Fibroblast of villous mesenchyme (primary cell): ENCODE measurements at places on chromosomes 1 and 21.

DNA sequence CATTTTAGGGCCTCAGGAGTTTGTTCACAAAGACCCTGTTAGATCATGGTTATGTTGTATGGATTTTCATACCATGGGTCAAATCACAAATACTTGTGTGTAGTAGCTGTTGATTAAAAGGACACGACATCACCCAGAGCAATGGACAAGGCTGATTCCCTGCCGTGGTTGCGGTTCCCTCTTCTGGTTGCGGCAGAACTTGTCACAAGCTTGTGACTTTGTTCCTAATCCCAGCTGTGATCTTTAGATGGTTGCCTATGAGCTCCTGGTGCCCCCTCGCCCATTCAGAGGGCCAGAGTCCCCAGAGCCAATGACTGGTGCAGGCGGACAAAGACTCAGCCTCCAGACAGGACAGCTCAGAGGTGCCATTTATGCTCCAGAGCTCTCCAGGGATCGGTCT lies 11.8 kb upstream of the SDHB start:
- no peak for DNase-seq

DNA sequence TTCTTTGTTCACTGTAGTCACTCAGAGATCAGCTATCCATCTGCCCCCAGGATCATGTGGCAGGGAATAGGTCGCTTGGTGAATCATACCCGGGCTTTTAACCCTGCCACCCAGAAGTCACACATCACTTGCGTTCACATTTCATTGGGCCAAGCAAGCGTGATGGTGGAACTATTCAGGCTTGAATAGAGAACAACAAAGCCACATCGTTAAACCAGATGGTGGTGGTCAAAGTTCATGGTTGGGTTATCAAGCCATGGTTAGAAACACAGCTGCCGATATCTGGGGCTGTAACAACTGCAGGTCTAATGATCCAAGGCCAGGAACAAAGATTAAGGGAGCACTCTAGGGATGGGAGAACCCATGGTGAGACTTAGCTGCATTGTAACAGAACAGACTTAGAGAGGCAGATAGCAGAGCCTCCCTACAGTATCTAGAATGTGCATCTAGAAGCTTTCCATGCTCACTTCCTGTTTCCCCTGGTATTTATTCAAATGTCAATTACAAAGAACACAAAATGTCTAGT lies 40.0 kb upstream of the PTPRC start:
- DNase-seq = peak; percentile 71

DNA sequence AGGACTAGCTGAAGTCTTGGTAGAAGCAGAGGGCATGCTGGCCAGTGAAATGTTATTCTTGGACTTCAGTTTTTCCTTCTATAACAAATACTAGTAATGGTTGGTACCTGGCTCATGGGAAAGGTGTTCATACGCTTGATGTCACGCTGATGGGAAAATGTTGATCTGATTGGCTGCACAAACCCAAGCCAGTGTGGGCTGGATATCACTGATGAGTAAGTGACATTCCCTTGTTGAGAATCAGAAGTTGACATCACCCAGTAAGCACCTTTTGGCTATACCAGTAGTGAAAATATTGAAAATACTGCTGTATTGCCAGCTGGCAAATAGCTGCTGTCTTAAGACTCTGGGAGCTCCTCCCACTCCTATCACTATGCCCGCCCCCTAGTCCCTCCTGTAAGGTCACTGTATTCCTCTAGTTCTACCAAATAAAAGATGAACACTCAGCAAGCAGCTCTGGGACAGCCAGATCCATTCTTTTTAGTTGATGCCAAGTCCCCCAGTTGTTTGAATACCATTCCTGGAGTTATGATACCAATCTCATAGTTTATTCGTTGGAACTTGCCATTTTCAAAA lies 168.2 kb downstream of the GRIK1 start:
- DNase-seq = no peak

DNA sequence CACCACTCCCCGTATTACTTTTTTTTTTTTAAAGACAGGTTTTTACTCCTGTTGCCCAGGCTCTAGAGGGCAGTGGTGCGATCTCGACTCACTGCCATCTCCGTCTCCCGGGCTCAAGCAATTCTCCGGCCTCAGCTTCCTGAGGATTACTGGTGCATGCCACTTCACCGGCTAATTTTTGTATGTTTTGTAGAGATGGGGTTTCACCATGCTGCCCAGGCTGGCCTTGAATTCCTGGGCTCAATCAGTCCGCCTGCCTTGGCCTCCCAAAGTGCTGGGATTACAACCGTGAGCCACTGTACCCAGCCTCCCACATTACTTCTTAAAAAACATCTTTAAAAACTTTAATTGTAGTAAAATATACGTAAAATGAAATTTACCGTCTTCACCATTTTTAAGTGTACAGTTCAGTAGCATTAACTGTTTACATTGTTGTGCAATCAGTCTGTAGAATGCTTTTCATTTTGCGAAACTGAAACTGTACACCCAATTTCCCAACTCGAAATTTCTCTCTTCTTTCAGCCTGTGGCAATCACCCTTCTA lies 77.0 kb downstream of the ZMYM4 start:
- peak; percentile 82 for DNase-seq

DNA sequence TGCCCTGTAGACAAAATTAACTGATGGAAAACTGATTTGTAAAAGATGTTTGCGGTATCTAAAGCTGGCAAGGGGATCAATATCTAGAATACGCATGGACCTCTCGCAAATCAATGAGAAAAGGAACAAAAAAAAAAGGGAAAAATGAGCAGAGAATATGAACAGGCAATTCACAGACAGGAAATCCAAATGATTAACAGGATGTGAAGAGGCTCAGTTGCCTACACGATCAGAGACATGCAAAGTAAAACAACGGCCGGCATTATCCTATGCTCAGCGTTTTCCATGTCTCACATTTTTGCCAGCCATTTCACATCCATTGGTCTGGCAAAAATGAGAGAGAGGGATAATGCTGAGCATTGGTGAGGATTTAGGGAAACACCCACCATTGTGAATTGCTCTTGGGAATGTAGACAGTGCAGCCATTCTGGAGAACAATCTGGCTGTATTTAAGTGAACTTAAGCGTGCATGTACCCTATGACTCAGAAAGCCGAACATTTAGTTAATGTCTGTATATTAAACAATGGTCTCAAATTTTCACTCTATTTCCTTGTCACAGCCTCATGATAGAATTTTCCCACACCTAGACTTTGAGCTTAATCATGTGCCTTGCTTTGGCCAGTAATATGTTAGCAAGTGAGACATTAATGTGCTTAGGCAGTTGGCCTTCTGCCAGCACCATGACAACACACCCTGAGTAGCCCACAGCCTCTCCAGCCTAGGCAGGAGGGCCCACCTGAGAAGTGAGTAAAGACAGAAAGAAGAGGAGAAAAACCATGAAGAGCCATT lies 61.0 kb upstream of the NBPF3 start:
- no peak for DNase-seq

GRCh38 chr1:172203135-172203823 lies 217.2 kb upstream of the C1orf105 start:
- DNase-seq = peak; percentile 85

DNA sequence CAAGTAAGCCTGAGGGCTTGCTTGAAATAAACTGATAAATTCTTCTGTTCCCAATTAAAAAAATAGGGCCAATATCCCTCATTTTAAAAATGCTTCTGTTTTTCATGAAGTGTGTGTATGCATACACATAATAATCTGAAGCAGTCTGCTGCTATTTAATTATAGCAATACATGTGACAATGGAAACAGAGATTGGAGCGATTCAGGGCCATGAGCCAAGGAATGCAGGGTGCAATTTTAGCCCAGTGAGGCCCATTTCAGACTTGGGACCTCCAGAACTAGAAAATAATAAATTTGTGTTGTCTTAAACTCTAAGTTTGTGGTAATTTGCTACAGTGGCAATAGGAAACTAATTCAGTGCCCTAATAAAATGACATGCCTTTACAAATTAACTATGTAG lies 264.9 kb downstream of the LTN1 start:
- no peak for DNase-seq

GRCh38 chr1:12287869-12288268 lies 58.0 kb downstream of the VPS13D start:
- DNase-seq = no peak

GRCh38 chr1:94679332-94680038 lies 137.9 kb upstream of the F3 start:
- DNase-seq = peak; percentile 22

GRCh38 chr1:46333300-46334029 lies 7.1 kb upstream of the NSUN4 start:
- DNase-seq = peak; percentile 62

- DNase-seq = no peak
These were observed 1.2 kb upstream of the PIK3C2B start for GRCh38 chr1:204495777-204496176.

DNA sequence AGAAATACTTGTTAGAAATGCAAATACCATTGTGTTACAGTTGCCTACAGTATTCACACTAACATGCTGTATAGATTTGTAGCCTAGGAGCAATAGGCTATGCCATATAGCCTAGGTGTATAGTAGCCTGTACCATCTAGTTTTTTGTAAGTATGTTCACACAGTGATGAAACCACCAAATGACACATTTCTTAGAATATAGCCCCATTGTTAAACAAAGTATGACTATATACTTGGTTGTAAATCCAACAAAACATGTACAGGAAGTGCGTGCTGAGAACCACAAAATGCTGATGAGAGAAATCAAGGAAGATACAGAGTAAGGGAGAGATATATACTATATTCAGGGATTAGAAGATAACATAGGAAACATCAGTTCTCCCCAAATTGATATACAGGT lies 92.2 kb downstream of the POU2F1 start:
- no peak for DNase-seq

DNA sequence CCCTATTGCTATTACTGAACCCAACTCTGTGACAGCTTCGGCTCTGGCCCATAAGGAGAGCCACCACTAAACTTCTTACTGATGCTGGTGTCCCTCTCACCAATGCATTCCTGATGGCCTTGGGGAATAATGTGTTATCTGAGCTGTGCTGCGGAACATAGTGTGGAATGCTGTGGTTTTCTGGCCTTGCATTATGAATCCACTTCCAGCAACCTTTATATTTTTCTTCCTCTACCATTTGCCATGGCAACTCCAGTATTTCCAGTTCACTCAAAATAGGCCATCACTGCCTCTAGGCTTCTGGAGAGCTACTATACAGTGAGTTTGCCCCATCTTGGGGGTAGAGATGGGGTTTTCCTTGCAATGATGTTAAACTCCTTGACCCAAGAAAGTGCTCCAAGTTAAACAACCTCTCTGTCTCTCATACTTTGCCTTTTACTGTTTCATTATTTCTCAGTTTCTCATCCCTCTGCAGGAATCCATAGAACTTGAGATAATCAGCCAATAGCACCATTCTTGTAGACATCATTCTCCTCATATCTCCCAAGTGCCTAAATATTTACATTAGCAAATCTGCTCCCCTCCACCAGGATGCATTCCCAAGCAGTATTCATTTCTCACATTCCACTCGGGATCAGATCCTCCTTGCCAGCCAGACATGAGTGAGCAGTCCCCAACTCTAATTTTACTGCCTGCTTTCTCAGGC lies 11.1 kb upstream of the RAVER2 start:
- DNase-seq = peak; percentile 61

- DNase-seq = no peak
These were observed 141.8 kb upstream of the MAGI3 start for GRCh38 chr1:113248494-113248893.

- peak; percentile 56 for DNase-seq
These were observed 408 bp downstream of the LMO4 start for GRCh38 chr1:87329051-87329525.

DNA sequence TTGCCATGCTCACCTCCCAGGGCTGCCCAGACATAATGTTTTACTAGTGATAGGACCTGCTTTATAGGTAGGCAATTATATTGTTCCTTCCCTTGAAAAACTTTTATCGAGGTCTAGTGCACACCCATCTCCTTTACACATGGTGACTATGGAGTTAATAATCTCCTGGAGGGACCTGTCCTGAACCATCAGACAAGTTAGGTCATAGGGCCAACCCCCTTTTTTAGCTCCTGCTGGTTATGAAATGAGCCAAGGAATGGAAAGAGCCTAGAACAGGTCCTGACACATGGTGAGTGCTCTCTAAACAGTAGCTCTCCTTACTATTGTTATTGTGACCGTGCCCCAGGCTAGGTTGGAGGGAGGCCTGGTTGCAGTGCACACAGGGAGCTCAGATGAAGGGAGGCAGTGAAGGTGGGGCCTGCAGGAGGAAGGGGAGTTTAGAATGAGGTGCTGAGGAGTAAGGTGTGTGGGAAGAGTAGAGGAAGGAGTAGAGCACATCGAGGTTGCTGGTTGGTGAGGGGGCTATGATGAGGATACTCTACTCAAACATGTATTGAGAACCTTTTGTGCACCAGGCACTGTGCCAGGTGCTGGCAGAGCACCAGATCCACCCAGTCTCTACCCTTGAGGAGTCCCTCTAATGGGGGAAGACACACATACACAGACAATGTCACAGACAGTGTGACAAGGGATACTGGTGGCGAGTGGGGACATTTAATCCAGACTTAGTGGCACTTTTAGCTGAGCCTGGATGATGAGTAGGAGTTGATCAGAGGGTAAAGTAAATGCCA lies 14.1 kb upstream of the LMNA start:
- DNase-seq = no peak

DNA sequence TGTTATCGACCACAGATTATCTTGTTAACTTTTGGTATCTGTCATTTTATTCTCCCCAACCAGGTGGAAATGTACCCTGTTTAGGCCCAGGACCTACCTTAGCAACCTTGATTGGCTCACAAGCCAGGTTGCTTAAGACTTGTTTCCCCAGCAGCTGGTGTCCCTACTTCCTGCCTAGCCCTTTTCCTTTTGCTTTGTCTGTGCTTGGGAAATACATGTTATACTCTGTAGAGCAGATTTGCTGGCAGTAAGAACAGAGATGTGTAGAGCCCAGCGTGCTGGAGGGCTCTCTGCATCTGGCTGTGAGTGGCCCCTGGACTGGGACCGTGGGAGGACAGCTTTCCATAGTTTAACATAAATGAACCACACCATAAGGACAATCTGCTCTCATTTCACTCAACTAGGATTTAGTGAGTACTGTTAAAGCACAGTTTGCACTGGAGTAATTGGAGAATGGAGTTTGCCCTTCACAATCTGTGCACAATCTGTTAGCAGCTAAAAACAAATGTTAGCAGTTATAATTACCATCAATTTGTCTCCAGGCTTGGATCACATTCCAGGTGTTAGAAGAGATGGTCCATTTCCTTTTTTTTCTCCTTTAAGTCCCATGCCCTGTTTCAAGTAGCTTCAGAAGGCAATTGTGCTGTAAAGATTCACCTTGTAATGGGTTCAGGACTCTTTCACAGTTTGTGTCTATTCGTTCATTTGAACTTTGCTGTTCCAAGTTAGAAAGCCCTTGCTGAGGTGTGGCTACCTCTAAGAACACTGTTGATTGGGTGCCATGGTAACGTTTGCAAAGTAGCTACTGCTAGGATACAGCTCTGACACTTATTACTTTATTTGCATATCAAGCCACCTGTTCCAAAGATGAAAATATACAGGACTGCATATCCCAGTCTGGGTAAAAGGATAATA lies at the start of gene APOBEC4:
TSS of gene APOBEC4 (minus strand) at position 770 of the 915 bp plus-strand sequence. CDS start 4,535 bp downstream, outside the sequence.
- no peak for DNase-seq
